ENCODE measurements at places on chromosomes 6 and 20.
A peak's percentile ranks its signal among the peaks of the same experiment; 100 is the strongest.

- DNase-seq, result no peak
Measured at GRCh38 chr6:121641158-121641557, 205.7 kb downstream of the GJA1 start.

DNA sequence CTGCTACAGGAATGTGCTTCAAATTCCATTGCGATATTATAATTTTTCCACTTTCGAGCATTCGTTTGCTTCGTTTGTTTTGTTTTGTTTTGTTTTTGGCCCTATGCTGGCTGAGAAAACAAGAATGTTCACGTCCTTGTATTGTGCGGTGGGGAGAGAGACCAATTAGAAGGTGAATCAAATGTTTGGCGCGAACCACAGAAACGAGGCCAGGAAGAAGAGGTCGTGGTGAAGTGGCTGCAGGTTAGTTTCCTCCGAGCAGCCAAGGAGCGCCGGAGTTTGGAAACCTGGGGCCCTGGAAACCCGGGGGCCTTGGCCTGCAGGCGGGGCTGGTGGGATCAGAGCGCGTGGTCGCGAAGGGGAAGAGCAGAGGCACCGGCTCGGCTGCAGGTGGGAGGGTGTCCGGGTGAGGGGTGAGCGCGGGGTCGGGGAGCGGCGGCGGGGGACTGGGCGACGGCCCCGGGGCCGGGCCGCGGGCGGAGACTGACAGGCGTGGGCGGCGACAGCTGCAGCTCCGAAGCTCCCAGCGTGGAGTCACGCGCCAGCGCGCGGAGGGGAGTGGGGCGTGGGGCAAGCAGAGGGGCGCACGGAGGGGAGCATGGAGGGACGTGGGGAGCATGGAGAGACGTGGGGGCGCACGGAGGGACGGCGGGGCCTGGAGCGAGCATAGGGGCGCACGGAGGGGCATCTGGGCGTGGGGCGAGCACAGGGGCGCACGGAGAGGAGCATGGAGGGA lies 141.5 kb upstream of the PDE10A start:
- peak; percentile 88 for DNase-seq

DNA sequence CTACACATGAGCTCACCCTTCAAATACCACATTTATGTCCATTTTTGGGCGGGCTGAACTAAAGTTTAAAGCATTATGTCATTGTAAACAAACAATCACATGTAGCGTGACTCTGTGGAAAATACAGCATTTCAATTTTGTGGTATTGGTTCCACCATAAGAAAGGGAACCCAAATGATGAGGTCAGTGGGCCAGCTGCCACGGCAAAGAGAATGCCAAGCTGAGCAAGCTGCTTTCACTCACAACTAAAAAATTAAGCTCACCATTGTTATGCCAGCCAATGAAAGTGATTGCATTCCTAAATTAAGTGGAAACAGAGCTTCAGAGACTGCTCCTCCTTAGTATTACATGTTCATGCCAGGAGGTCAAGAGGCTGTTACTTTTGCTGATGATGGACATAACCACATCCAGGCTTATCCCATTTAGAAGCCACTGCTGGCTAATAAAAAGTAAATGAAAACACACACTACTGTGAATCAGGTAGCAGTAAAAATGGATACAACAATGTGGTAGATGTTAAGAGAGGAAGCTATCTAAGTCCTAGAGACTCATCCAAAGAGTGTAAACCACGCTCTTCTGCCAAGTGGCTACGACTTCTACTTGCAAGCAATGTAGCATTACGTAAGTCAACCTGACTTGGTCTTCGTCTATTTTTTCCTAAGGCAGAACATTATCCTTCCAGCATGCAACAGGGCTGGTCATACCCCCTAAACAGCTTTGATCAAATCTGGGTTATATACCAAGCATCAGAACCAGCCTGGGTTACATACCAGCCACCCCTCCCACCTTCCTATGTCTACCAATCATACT lies 164.8 kb downstream of the BACH2 start:
- DNase-seq, result peak; percentile 7

- DNase-seq, result no peak
Measured at GRCh38 chr6:1986454-1987243, 258.8 kb downstream of the GMDS start.

GRCh38 chr20:25706793-25707192 lies 10.1 kb upstream of the ZNF337 start:
- DNase-seq, result no peak

GRCh38 chr6:131048933-131049515 lies 14.0 kb downstream of the EPB41L2 start:
- DNase-seq, result no peak

Measured in trophoblast cell (in vitro differentiated cells and primary cell).